ENCODE measurements at places on chromosomes 3 and 15. TPM values are rescaled to one million over a fixed set of nuclear protein-coding genes. Genes with fewer than 3 reads are reported as not detected.
A peak's percentile ranks its signal among the peaks of the same experiment; 100 is the strongest.

- no peak for DNase-seq
Observed at GRCh38 chr15:45319472-45320214, 58.7 kb downstream of the GATM start.

DNA sequence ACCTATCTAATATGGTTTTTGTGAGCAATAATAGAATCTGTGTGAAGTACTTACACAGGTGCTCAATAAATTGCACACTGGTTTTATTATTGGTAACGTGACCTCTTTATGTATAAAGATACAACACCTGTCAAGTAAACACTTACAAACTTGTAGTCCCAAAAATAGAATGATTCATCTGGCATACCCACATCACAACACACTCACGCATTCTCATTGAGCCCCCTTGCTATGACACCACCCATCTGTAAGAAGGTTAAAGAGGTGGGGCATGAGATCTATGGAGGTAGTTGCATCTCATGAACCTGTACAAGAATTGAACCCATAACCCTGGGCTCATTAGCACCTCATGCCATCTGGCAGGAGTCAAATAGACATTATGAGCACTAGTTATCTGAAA, 134.9 kb upstream of the THBS1 start:
- no peak for DNase-seq

GRCh38 chr3:101194392-101194791, 126.0 kb downstream of the IMPG2 start:
- no peak for DNase-seq

RASGRF1 gene
- not detected for total RNA-seq

UACA gene
- total RNA-seq, result 27.8 TPM

GRCh38 chr3:26622621-26623418, at the start of gene LRRC3B:
TSS of gene LRRC3B (plus strand) at chr3:26622772. CDS start at chr3:26709673, 86,901 bp downstream.
- DNase-seq, result no peak

GRCh38 chr15:101121511-101122090, 130.2 kb downstream of the CHSY1 start:
- DNase-seq, result peak; percentile 78

DNA sequence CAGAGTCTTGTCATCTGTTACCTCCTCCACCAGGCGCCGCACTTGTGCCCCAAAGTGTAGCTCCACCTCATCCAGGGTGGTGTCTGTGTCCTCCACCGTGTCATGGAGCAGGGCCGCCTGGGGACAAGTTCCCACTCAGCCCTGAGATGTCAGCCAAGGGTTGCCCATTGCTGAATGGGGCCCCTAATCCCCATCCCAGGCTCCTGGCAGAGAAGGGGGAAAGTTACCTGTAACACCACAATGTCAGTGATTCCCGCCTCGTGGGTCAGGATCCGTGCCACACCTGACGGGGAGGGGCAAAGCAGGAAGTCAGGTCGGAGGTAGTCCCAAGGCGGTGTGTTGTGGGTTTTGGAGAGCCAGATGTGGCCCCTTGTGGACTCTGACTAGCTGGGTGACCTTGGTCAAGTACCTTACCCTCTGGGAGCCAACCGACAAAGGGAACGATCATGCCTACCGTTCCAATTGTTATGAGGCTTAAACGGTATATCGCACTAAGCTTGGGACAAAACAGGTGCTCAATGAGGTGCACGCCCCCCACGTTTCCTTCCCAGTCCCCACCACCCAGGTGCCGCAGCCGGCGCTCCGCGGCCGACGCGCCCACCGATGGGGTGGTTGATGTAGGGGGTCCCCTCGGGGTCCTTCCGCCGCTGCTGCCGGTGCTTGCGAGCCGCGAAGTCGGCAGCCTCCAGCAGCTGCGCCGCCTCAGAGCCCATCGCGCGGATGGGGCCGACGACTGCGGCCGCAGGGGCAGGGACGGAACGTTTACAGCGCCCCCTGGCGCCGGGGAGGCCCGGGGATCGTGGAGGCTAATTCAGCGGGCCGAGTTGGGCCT, at the start of gene HDDC3:
TSS of gene HDDC3 (minus strand) at position 722 of the 832 bp plus-strand sequence. CDS start at position 713, 9 bp downstream.
- peak; percentile 74 for DNase-seq

GRCh38 chr15:77507143-77507897, 86.6 kb downstream of the HMG20A start:
- DNase-seq, result no peak

GRCh38 chr3:116863822-116864589, 154.4 kb downstream of the TUSC7 start:
- no peak for DNase-seq

DNA sequence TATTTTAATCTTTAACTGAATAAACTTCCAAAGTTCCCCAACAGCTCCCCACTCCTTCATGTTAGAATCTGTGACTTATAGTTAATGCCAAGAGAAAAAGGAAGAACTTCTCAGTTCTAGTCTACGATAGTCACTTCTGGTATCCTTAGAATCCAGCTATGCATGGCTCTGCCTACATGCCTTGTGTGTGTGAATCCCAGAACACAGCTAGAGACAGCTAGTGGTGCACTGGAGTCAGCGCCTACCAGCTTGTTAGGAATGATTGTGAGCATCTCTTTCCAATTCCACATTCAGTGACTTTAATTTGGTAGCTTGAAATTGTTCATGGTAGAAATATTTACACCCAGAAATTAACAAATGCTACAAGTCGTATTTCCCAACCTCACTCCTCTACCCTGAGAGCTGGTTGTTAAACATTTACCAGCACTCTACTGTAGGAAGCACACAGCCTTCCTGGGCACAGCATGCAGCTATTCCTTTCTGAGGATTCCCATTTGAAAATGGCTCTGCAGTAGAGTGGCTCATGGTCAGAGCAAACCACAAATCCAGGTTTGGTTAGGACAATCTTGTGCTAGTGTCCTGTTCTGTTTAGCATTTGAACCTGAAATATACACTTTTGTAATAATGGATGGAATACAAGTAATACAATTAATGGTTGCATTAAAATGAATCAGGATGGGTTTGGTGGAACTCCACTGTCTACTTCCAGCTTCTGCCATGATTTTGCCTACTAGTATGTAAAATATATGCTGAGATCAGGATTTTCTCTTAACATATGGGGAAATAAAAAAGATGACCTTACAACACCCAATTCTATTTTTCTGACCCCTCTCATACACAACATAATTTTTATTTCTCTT, 371.0 kb upstream of the GBE1 start:
- no peak for DNase-seq

GRCh38 chr15:37094915-37095711, 5.2 kb downstream of the MEIS2 start:
- DNase-seq, result no peak

RBMS3 gene
- 31.7 TPM for total RNA-seq

DNA sequence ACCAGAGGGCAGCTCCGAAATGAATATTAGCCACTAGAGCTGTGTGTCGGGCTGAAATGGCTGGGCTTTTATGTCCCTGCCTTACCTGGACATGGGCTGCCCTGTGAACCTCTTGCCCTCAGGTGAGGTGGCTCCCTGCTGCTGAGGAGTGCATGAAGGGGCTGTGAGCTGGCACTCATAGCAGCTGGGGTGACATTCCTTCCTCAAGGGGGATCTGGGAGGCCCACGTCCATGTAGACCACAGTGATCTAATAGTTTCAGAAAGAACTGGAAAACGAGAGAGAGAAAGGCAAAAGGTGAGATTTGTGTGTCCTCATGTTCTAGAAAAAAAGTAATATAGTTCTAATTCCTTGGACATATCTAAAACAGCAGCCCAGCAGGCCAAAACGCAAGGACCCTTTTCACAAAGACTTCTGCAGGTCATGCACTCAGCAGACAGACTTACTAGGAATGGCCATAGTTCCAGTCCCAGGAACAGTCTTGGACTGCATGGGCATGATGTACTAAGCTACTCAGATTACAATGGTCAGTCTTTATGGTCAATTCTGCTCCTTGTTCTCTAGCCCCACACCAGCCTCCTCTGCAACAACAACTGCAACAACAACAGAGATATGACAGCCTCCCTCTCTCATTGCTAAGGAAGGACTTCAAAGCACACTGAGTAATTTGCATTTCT, 10.8 kb upstream of the SLC24A5 start:
- DNase-seq, result no peak

SEC62 gene
- 30.8 TPM for total RNA-seq

DNA sequence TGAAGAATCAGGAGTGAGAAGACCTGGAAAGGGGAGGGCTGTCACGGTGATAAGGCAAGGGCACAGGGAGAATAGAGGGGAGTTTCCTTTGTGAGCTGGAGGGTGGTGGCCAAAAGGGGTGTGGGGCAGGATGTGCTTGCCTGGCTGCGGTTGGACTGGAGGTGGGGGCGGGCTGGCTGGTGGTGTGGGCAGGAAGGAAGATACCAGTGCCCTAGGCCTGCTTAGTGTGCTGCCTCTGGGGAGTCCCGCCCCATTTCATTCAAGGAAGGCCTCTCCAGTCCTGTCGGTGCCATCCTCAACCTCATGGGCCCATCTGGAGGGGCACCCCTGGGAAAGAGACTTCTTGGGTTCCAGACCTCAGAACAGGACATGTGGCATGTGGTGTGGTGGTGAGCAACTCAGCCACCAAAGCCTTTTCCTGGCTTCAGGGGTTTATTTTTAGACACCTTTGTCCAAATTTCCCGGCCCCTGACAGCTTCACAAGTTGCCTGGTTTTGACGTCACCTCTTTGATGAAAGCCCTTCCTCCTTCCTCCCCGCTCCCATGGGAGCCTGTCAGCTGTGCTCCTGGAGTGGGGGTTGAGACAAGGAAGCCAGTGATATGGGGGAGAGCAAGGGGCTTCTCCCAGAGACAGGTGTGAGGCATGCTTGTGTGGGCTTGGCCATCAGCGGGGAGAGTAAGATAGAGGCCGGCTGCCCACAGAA, 15.6 kb downstream of the TEX264 start:
- DNase-seq, result peak; percentile 4

CASR gene
- not detected for total RNA-seq

- no peak for DNase-seq
Observed at GRCh38 chr15:23083115-23083514, 43.7 kb upstream of the TUBGCP5 start.

DNA sequence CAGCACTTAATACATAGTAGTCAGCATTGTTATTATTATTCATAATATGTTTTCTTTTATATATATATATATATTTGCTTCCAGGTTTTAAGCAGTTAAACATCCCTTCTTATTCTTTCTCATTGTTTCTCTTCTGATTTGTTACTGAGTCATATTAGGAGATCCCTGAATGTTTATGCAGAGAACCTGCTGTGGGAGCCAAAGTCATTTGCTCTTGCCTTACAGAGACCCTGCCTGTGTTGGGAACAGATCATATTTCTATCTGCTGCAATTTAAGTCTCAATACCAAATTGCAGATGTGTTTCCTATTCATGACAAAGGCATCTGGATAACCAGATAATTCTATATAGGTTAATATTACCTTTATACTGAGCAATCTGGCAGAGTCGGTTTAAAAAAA, 323.0 kb upstream of the UMPS start:
- no peak for DNase-seq

DNA sequence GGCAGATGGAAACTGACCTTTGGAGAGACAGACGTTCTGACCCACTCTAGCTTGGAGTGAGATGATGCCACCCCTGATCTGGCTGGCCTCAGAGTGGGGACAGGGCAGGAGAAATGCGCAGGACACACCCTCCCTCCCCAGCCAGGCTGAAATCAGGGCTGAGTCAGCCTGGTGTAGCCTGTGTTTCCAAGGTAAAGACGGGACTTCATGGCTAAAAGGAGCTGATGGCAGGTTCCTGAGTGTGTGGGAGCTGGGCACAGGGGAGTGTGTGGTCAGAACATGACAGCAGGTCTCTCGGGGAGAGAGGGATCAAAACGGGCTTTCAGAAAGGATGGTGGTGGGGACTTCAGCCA, 14.6 kb upstream of the POLG start:
- DNase-seq, result no peak

DNA sequence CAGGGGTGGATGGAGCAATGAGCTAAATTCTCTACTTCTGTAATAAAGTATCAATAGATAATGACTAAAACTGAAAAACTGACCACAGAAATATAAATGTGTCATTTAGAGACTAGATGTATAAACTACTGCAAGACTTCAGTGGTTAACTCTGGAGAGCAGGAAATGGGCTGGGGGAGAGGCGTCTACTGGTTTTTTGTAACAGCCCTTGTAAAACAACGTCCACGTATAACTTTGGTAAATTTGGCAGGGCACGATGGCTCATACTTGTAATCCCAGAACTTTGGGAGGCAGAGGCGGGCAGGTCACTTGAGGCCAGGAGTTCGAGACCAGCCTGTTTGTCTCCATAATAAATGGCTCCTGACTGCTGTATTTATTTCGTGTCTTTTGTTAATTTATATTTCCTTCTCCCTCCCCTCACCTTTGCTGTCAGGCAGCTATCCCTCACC, 12.5 kb downstream of the RAB27A start:
- DNase-seq, result no peak

- DNase-seq, result no peak
Observed at GRCh38 chr3:12005951-12006625, 1.9 kb downstream of the SYN2 start.

DNA sequence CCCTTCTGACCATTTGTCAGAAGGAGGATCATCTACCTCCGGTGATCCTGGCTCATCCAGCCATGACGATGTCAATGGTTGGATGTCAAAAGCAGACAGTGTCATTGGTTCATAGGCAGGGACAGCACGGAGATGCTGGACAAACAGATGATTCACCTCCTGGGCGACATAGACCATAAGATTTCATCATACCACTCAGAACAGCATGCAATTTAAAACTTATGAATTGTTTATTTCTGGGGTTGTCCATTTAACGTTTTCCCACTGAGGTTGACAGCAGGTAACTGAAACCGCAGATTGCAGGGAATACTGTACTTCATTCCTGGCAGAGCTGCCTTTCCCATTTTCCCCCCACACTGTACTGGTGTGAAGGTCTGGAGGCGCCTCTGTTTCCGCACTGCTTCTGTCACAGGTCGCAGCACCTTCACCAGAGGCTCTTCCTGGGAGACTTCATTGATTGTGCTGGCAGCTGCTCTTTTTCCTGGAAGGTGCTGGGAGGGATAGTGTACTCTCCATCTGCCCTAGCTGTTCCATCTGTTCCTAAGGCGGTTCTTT, 32.5 kb upstream of the TMOD3 start:
- DNase-seq, result no peak

LRRC15 gene
- 1.4 TPM for total RNA-seq

- no peak for DNase-seq
Observed at GRCh38 chr3:154799800-154800199, 280.3 kb upstream of the MME start.

DNA sequence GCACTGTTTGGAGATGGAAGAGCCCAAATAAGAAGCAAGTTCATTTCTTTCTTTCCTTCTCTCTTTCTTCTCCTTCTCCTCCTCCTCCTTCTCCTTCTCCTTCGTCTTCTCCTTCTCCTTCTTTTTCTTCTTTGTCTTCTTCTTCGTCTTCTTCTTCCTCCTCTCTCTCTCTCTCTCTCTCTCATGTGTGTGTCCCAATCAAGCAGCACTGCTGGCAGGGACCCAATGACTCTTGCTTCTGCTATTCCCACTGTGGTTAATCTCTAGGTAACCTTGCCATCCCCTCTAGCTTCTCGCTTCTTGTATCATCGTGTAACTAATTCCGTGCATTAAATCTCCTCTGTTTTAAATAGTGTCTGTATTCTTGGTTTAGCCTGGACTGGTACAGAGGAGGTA, 26.1 kb upstream of the ZNF280D start:
- DNase-seq, result peak; percentile 87

- DNase-seq, result no peak
Observed at GRCh38 chr3:51500632-51501131, 867 bp upstream of the DCAF1 start.

- DNase-seq, result no peak
Observed at GRCh38 chr15:93562395-93563123, 473.5 kb upstream of the RGMA start.

TMEM44 gene
- total RNA-seq, result 12.2 TPM

PLA2G4E gene
- not detected for total RNA-seq

SMCO1 gene
- not detected for total RNA-seq

All from SJSA1 (cell line).